ENCODE measurements at places on chromosomes 3 and 15.

DNA sequence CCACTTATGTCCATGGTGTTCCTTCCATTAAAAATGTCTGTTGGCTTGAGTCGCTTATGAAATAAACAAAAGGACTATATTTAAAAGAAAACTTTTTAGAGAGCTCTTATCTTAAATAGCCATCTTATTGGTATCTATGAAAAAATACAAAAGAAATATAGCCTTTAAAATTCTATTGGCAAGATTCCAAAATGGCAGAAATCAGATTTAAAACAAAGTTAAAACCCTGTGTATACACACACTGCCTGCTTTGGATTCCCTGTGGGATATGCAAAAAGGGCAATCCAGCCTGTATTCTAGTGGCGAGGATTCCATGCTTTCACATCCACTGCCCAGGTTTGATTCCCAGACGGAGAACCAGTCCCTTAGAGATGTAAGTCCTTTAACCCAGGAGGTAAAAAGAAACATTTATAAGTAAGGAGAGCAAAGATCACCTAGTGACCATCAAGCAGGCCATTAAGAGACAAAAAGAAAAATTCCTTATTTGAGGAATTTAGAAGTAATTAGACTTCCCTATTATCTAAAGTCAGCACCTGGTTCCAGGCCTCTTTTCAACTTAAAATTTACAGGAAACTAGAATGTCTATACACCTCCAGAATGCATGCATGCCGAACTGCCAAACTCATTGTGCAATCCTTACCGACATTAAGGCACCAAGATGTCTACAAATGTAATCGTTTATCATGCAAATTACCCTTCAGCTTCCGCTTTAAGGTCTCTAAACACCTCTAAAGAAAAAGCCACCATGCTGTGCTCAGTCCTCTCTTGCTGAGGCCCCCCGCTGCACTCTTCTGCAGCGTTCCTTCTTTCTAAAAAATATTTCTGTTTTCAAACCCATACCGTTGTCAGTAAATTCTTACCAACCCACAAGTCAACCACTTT lies 69.6 kb upstream of the STRIT1 start:
- DNase-seq = no peak

GRCh38 chr15:73965758-73966113 lies 26.4 kb downstream of the STOML1 start:
- DNase-seq = no peak

DNA sequence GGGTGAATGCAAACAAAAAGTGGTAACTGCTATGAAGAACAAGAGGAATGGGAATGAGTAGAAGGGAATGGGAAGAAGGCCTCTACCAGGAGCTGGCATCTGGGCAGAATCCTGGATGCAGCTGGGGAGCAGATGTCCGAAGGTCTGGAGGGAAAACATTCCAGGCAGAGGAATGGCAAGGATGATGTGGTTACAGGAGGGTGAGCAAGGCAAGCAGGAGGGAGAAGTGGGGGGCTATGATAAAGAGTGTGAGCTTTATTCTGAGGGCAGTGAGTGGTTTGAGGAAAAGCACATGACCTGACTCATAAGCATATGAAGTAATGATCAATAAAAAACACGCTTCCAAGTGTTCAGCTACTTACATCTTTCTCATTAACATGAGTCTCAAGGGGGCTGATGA lies 17.1 kb downstream of the SKIC8 start:
- no peak for DNase-seq

DNA sequence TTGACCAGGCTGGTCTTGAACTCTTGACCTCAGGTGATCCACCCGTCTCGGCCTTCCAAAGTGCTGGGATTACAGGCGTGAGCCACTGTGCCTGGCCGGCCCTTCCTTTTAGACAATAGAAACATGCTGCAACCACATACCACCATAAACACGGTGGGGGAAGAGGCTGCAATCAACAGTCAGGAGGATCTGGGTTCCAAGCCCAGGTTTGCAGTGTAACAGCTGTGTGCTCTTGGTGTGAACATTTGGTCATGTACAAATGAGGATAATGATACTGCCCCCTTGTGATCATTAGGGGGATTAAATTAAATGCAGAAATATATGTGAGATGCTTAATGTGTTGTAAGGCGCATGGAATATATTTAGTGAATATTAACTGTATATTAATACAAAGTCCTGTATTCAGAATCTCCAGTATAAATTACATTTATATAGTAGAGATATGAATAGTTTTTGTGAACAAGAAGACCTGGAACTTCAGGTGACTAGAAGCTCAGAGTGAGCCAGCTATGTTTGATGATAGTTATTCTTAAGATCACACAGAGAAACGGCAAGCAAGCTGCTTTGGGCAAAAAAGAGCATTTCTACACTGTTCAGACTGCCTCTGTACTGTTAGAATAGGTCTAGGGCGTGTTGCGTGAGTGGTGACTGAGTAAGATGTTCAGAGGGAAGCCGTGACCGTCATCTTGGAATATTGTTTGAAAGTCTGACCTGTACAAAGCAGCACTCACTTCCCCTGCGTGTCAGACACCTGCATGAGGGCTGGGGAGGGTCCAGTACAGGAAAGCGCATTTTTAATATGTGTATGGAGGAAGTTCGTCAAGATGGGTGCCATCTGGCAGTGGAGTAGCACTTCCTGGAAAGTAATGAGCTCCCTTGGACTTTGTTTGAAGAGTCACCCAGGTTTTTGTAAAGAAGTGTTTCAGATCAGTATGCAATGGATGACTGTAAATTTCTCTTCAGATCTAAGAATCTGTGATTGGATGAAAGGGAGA lies 125.8 kb downstream of the PGPEP1L start:
- no peak for DNase-seq
